ENCODE measurements at places on chromosomes 12 and 14. TPM values are rescaled to one million over a fixed set of nuclear protein-coding genes. Genes with fewer than 3 reads are reported as not detected.
A peak's percentile ranks its signal among the peaks of the same experiment; 100 is the strongest.

POTEM gene
- not detected for total RNA-seq

KRT82 gene
- not detected for total RNA-seq

ARHGEF25 gene
- 22.3 TPM for total RNA-seq

PTPRR gene
- not detected for total RNA-seq

TAS2R7 gene
- not detected for total RNA-seq

NPFF gene
- not detected for total RNA-seq

CELA1 gene
- not detected for total RNA-seq

CLSTN3 gene
- total RNA-seq, result 32.0 TPM

DNA sequence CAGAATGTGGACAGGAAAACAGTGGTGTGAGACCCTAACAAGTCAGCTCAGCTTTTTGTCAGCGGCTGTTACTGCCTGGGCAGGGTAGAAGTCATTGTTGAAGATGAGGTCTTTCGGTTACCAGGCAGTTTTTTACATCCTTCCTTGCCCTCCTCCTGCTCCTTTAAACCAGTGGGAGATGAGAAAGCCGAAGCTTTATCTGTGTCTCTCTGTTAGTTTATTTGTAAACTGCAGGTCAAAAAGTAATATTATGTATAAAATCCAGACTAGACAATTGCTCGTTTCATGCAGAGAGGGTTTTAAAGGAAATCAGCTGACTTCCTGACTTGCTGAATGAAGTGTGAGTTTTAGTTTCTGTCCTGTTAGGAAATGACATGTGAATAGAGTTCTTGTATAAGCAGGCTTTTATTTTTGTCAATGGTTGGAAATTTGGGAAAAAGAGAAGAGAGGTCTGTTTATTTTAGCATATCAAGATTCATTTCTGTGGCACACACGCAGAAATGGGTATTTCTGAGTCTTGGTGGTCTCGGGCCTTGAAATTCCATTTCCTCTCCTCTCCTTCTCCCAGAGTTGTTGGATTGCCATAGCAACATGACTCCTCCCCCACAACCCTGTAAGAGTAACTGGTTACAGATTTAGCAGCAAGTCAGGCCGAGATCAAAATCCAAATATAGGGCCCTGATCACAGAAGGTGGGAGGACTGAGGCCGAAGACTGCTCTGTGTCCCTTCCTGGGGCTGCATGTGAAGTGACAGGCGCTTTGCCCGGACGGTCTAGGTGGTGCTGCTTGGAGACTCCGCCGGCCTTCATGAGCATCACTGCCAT, 60.8 kb downstream of the SAMD4A start:
- DNase-seq, result peak; percentile 78

DNA sequence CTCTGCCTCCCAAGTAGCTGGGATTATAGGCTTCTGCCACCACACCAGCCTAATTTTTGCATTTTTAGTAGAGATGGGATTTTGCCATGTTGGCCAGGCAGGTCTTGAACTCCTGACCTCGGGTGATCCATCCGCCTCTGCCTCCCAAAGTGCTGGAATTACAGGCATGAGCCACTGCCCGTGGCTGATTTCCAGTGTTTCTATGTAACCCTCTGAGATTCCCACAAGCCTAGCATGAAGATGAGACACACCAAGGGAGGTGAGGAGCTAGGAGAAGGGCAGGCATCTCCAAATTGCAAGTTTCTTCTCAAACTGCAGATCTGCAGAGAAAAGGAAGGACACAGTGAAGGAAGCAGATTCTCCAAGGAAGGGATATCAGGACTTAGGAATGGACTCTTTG, 125.0 kb downstream of the CACNA1C start:
- no peak for DNase-seq

DNA sequence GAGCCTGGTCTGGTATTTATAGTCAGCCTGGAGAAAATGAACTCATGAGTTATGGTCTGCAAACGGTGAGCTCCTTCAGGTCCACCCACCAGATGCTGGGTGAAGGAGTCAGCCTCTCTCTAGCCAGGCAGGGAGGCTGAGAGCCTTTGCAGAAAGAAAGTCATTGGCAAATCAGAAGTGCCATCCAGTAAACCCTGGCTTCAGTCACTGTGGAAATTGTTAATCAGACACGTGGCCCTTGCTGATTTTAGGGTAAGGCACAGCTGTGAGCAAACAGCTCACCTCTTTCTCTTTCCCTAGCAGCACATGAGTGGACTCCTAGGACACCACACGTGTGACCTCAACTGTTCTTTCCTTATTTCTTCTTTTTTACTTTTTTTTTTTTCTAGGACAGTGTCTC, 44.9 kb downstream of the CHST11 start:
- no peak for DNase-seq

- DNase-seq, result no peak
These were observed 151.1 kb upstream of the RTL1 start for GRCh38 chr14:101054671-101055070.

- no peak for DNase-seq
These were observed 175.2 kb downstream of the EPS8 start for GRCh38 chr12:15613981-15614380.

DNA sequence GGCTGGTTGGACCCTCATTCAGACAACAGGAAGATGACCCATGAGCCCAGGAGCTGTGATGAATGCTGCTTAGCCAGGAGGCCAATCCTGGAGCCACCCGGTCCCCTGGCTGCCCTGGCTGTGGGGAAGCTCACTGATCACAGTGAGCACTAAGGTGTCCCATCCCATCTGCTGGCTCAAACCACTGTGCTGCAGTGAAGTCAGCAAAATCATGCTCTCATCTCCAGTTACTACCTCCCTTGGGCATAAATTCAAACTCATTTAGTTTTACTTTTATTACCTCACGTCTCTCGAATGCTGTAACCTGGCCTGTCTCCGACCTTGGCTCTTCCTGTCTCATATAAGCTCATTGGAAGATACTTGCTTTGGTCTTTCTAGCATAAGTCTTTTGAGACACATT, 112.4 kb downstream of the APAF1 start:
- DNase-seq, result no peak

DNA sequence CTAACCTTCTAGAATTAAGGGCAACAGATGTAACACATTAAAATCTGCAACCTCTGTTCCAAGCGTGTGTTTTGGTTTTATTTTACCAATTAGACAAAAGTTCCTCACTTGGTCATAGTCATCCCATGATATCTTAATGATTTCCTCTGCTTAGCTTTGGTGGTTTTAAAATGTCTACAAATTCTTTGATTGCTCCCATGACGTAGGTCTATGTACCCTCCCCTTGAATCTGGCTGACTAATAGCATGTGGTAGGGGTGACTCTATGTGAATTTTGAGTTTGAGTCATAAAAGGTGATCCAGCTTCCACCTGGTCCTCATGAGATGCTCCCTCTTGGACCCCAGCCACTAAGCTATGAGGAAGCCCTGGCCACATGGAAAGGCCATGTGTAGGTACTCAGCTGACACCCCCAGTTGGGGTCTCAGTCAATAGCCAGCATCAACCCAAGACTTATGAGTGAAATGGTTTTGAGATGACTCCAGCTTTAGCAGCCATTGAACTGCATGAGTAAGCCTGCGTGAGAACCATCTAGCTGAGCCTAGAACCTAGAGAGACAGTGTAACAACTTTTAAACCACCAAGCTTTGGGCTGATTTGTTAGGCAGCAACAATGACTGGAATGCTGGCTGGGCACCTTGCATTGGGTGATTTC, 247.1 kb downstream of the MSRB3 start:
- peak; percentile 35 for DNase-seq

- peak; percentile 59 for DNase-seq
These were observed 14.7 kb downstream of the CPSF6 start for GRCh38 chr12:69254046-69254445.

GRCh38 chr12:102652645-102653313, 172.4 kb upstream of the IGF1 start:
- no peak for DNase-seq

- peak; percentile 92 for DNase-seq
These were observed 2.9 kb upstream of the BDKRB1 start for GRCh38 chr14:96252999-96253539.

- DNase-seq, result peak; percentile 47
These were observed 636 bp downstream of the DUSP6 start for GRCh38 chr12:89351489-89352241.

DNA sequence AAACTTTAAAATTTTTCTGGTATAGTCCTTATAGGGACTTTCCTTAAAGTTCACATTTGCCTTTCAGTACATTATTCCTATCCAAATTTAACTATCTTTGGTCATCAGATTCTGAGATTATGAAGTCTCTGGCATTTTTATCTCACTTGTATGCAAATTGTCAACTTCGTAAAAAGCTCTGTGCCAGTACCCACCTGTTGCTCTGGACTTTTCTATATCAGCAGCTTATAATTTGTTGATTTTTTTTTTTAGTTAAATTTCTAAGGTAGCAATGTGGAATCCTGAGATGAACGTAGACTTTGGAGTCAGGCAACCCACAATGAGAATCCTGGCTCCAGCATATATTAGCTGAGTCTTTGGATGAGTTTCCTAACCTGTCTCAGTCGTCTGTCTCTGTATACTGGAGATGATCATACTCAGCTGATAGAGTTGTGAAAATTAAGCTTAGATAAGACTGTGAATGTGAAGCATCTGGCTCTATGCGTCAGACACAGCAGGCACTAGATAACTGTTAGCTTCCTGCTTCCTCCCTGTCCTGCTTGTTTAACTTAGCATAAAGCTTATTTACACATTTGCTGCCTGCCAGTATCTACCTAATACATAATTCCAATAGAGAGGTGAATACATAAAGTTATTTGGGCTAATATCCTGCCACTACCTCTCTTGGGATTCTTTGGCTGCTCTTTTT, 59.8 kb downstream of the MARK3 start:
- DNase-seq, result no peak

DNA sequence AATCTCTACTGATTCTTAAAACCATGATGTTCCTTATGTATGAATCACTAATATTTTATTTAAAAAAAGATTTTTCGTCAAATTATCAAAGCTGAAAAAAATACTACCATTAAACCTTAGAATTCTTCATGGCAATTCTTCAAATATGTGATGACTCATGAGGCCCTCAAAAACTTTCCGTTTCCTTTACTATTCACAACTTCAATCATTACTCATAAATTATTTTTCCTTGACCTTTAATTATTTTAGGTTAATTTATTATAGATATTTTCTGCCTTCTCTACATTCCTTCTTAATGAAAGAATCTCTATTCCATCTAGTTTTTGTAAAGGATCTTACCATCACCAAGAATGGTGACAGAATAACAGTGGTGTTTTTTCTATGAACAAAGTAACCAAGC, 162.1 kb upstream of the SOX5 start:
- DNase-seq, result peak; percentile 49

- no peak for DNase-seq
These were observed 51.1 kb downstream of the RASSF8 start for GRCh38 chr12:26009593-26009992.

- DNase-seq, result no peak
These were observed 1.7 kb downstream of the HSPA2 start for GRCh38 chr14:64541972-64542835.

- no peak for DNase-seq
These were observed 15.3 kb upstream of the MYF6 start for GRCh38 chr12:80692114-80692513.

DNA sequence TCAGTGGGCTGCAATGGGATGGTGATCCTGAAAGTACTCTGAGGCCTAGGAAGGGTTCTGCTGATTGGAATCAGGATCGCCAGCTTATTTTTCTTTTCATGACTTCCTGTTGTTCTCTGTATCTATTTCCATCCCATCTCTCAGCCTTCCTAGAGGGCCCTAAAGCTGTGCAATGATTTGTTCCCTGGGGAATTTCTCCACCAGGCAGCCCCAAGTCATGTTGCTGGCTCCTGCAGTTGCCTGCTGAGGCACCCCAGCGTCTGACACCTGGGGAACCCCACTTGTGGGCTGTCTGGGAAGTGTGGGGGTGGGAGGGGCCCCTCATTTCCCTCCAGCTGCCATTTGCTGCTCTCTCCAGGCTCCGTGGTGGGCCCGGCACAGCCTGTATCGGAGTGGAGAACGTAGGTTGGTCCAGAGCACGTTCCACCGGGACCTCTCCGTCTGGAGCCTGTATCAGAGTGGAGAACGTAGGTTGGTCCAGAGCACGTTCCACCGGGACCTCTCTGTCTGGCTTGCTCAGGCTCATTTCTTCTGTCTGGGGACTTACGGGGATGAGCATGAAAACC, 138.3 kb downstream of the TSPAN9 start:
- DNase-seq, result no peak

DNA sequence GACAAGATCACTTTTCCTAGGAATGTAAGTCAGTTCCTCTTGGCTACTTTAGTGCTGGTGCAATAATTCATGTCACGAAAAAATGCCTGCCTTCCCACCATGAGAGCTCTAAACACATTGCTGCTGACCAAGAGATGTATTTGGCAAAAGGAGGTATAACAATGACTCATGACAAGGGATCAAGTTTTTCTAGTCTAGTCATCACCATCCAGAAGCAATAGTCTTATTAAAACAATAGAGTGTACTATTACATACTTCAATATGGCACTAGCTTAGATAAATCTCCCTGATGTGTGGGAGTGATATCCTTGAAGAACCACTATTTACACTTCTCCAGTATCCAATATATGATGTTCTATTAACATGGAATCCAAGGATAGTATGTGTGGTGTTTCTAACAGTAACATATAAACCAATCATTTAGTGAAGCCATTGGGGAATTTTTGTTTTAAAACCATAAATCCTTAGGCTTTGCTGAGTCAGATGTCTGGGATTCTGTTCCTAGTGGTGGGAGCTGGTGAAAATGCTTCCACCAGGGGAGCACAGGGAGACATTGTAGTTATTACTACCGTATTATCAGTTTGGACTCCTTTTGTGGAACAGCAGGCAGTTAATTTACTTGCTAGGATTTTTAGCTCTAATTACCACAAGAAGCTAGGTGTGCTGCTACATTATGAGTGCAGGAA, 1387.5 kb downstream of the LRFN5 start:
- peak; percentile 0 for DNase-seq

GRCh38 chr14:75282170-75282554, 3.5 kb downstream of the FOS start:
- DNase-seq, result no peak

DNA sequence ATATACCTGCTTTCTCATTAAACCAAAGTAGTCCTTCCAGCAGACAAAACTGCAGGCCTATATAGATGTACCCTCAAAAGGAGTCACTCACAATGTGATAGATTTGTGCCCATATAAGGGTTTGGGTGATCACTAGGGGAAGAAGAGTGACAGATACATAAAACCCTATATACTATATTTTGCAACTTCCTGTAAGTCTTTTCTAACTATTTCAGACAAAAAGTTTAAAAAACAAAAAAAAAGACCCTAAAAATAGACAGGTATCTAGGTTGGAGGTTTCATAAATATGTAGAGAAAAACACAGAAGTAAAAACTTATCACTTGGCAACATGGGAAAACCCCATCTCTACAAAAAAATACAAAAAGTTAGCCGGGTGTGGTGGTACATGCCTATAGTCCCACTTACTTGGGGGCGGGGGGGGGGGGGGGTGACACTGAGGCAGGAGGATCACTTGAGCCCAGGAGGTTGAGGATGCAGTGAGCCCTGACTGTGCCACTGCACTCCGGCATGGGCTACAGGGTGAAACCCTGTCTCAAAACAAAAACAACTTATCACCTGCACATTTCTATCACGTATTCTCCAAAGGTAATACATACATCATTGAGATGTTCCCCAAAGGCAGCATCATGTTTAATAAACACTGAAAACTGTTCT, 2.9 kb downstream of the VCPKMT start:
- no peak for DNase-seq

- peak; percentile 20 for DNase-seq
These were observed at the start of gene TMEM233 for GRCh38 chr12:119593578-119594398. TMEM233 (plus strand) TSS chr12:119593774; CDS start chr12:119593849, 75 bp downstream.

All from cardiac muscle cell (in vitro differentiated cells and primary cell).